Hypothalamus (tissue), 51 donors: ENCODE measurements at places on chromosomes 1 and 21.

DNA sequence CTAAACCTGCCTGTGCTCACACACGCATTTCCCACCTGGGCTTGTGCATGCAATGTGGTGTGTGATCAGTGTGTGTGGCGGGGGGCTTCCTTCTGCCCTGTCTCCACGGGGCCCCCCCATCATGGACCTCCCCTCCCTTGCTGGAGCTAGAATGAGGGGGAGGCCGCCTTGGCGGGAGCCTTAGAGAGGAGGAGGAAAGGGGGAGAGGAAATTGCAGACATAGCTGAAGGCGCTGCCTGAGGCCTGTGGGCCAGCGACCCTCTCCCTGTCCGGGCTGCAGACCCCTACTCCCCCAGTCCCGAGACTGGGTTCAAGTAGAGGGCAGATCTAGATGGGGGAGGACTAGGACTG, 883 bp upstream of the EVA1B start:
- DNase-seq, result no peak

DNA sequence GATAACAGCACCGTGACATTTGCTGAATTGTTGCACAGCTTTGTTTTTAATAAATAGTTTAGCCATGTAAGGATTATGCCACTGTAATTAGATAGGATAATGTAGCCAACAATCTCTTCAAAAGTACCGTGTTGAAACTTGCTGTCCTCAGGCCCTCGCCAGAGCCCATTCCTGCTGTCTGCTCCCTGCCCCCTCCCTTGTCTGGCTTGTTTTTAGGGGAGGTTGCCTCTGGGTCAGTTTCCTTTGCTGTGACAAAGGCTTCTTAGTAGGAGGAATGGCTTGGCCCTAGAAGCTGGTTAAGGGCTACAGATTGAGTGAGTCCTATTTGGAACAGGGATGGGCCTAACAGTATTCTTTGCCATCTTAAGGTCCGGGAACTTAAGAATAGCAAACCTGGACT, 107.9 kb downstream of the LMO4 start:
- DNase-seq, result no peak

- no peak for DNase-seq
Observed at GRCh38 chr1:19149736-19150135, 60.3 kb downstream of the UBR4 start.

DNA sequence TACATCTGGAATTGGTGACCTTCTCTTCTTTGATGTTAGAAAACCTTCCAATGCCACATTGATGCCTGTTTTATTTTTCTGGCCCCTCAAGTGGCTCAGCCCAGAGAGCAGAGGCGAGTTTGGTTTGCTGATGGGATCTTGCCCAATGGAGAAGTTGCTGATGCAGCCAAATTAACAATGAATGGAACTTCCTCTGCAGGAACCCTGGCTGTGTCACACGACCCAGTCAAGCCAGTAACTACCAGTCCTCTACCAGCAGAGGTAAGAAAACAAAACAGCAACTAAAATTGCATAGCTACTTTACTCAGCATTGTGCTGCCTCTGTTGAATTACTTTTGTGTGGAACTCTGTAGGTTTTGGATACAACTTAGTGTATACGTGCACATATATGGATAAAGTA, 97.6 kb downstream of the CC2D1B start:
- DNase-seq, result no peak

DNA sequence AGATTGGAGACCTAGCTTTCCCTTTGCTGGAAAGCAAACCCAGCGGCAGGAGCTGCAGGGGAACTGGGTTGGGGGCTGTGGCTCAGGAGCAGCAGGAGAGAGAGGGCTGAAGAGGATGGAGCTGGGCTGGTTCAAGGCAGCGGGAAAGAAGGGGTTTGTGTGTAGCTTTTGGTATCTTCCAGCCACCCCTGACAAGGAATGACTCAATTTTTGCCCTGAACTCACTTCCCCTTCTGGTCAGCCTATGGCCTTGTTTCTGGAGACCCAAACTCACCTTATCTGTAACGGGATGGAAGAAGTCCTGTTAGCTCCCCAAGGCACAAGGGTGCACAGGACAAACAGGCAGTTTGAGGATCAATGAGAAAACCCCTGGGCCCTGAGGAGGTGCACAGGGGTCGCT, 13.1 kb downstream of the C1orf115 start:
- DNase-seq, result no peak

DNA sequence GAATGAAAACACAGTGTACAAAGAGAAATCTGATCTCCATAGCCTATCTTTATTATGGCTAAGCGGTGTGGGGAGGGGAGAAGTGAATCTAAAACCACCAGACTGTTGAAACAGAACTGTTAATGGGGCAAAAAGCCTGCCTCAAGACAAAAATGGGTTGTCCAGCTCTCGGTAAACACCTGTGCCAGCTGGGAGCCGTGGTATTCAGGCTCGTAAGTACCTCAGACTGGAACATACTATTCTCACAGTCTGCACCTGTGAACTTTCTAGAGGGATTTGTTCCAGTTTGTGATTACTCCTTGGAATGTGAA, 42.7 kb upstream of the ATP1A1 start:
- DNase-seq, result no peak

DNA sequence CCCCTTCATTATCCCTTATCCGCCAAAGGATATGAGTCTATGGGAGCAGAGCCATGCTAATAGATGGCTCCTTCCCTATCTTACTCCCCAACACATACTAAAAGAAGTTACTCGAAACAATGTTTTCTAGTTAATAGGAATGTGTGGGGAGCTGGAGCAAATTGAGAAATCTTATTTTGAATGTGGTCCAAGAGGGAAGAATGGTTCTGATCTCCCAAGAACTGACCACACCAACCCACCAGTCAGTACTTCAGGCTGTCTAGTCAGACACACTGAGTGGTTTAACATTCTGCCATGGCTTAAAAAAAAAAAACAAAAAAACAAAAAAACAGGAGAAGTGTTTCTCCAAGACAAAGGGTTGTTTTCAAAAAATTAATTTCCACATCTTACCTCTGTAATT, 31.5 kb upstream of the DNASE2B start:
- no peak for DNase-seq

DNA sequence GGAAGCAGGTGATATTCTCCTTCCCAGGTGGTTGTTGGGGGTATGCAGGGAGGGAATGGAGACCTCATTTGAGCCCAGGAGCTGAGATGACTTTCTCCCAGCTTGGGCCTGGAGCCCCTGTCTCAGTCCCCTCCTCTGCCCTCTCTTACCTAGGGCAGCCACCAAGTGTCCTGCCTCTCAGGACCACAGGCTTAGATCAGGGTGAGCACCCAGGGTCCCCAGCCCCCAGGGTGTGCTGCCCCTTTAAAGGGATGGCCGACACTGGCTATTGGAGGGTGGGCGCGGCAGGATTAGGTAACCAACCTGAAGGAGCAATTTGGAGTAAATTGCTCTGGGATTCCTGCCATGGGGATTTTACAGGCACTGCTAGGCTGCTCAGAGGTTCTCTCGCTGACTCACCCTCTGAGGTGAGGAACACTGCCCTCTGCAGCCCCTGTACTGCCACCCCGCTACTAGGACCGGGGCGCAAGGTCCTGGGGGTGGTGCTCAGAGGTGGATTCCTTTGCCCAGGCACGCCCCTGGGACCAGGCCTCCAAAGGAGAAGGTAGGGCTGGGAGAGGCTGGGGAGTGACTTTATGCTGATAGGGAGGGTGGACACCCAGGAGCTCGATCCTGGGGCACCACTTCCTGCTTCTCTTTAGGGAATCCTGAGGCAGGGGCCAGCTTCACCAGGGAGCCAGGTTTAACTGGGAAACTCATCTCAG, 1.5 kb downstream of the RPS6KA1 start:
- DNase-seq, result no peak

DNA sequence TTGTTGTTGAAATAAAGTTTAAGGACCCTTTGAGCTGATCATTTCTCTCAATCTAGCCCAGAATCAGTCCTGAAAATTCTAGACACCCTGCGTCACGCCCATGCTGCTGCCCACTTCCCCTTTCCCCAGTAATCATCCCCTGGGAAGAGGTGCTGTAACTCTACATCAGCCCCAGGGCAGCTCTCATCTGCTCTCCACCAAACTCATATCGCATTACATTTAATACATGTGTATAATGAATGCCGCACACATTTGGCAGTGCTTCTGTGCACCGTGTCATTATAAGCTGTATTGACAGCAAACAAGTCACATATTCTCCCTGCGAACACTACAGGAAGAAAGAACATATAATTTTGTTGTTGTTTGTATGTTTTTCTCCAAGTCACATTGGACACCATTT, 539.7 kb upstream of the DAB1 start:
- DNase-seq, result no peak

DNA sequence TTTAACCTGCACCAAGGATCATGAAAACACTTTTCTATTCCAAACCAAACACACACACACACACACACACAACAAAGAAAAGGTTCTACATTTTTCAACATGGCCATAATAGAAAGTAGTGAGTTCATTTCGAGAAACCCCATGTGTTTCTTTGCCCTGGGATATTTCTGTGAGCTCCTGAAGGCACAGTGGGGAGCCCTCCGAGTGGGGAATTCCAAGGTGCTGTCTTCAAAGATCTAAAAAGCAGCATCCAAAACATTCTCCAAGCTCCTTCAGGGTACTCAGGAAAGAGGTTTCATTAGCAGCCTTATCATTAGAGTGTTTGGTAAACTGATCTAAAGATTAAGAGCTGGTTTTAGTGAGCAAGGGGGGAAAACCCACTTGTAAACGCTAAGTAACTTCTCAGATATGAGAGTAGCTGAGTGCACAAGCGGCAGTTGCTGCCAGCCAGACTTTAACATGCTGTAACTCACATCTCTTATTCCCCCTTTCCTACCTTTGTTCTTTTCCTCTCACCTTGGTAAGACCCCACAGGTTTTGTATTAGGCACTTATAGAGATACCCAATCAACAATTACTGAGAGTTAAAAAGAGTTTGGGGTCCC, 38.3 kb downstream of the ZC3H11B start:
- no peak for DNase-seq

DNA sequence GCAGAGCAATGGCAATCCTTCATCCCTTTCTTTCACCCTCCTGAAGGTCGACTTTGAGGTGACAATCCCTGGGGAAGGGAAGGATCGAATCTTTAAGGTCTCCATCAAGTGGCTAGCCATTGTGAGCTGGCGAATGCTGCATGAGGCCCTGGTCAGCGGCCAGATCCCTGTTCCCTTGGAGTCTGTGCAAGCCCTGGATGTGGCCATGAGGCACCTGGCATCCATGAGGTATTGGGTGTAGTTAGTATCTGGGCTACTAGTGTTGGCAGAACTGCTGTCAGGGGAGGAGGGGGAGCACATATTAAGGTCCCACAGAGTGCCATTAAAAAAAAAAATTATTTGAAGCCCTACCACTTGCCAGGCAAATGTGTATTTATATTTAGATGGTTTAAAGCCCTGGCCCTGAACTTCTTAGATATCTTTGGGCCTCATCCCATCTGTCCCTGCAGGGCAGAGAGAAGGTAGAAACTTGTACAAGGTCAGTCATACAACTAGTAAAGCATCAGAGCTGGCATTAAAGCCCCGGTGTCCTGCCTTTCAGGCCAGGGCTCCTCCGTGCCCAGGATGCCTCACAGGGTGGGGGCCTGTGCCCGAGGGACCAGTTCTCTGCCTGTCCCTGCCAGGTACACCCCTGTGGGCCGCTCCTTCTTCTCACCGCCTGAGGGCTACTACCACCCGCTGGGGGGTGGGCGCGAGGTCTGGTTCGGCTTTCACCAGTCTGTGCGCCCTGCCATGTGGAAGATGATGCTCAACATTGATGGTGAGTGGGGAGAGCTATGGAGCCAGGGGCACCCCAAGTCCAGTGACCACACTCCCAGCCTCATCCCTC, 10.3 kb downstream of the AGO1 start:
- no peak for DNase-seq

- DNase-seq, result peak; percentile 8
Observed at GRCh38 chr1:233295237-233295974, at the start of gene PCNX2. TSS of gene PCNX2 (minus strand) at chr1:233295725. CDS start at chr1:233295478, 247 bp downstream.

GRCh38 chr1:160767395-160768294, 28.3 kb upstream of the LY9 start:
- DNase-seq, result no peak

DNA sequence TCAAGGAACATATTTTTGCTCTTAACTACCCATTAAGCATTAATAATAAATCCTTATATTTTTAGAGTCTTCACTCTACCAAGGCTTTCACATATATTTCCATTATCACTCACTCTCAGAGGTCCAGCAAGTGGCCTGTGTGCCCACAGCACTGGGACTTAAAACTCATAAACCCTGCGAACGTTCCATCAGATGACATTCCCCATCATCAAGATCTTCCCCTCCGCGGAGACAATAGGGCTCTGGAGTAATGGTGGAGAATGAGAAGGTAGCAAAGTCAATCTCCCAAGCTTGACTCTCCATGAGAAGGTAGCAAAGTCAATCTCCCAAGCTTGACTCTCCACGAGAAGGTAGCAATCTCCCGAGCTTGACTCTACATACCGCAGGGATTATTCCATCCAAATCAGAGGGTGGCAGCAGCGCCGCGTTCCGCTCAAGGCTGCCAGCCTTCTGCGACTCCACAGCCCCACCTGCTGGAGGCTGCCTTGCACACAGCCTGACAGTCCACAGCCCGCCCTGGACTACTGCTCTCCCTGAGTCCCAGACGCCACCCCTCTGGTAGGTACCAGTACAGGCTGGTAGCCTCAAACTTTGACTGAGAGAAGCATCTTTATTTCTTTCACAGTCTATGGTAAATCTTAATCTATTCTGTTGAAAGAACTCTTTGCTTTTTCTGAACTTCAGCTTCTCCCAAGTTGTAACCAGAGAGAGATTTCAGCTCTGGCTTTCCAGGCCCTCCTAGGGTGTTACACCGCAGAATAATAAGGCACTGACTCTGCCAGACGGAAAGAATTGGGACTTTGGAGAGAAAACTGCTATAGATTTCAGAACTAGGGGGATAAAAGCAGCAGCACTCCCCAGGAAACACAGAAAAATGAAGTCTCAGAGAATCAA, 26.4 kb upstream of the CTTNBP2NL start:
- DNase-seq, result peak; percentile 73

- no peak for DNase-seq
Observed at GRCh38 chr1:228497206-228497605, 10.0 kb downstream of the RNF187 start.
